ENCODE measurements at places on chromosomes 12 and 14.

DNA sequence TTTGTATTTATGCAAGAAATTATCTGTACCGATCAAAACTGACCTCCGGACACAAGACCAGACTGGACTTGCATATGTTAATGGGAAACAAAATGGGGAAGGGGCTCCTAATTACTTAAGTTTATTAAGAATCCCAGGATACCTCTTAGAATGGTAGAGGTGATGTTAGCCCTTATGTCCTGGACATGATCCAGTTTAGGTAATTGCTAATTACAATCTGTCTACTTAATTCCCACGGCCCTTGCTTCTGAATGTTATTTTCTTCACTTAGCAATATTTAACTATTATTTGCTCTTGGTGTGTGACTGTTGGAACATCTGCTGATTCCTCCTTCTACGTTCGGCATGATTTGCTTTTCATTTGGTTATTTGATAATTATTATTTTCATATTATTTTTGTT lies 644.0 kb downstream of the DIO2 start:
- DNase-seq, result no peak

- DNase-seq, result no peak
These were observed at the start of gene GSC for GRCh38 chr14:94769391-94770250. Gene GSC (minus strand): TSS chr14:94770113. CDS start chr14:94770015, 98 bp downstream.

DNA sequence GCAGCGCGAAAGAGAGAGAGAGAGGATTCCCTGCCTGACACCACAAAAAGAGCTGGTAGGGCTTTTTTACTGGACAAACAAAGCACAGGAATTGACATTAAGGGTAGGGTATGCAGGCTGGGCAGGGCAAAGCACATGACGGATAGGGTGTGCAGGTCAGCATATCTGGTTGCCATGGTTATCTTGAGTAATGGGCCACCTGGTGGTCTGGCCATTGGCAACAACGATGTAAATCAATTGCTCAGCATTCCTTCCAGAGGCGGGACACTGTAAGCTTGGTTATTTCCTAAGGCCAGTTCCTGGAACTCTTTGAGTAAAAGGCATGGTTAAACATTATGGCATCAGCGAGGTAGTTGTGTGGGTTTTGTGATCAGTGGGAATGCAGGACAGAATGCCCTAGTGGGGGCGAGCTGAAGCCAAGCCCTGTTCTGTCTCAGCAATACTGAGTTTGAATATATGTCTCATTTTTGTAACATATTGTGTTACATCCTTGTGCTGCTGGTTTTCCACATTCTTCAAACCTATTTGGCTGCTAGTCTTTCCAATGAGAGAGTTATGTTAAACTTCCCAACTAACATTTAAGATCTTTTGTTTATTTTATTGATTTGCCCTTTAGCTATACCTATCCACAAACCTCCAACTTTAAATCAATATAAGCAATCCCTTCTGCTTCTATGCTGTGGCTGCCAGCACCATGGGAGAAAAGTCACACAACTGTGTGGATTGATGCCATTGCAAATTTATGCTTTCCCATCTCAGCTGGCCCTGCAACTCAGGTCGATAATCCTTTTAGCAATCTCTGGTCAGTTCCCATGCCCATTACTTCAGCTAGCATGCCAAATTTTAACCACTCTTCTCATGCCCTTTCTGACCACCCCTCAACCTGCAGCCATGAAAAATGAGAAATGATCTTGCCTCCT lies 396.7 kb upstream of the PDE3A start:
- DNase-seq, result no peak

- DNase-seq, result no peak
These were observed 146.1 kb downstream of the SSPN start for GRCh38 chr12:26341491-26341890.

DNA sequence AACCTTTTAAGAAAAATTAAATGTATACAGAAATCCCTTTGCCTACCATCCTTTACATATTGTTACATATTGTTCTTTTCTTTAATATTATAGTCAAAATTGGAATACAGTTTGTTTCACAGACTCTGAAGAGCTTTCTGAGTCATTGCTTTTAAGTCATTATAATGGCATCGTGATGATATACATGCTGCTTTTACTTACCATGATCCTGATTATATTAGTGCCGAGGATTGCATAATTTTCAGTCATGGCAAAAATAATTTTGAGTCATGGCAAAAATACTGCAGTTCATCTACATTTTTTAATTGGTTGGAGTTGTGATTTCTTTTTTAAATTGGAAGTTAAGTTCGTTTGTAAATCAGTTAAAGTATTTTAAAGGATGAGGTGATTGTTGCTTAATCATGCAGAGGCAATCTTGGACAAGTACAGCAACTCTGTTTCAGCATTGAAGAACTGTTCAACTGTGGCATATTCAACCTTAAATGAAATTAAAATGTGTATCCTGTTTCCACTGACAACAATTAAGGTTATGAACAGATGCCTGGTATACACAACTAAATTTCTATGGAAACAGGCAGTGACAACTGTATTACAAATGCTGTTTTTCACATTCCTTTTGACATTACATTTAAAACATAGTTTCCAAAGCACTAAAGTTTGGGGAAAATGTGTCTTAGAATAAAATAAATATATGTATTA lies 142.3 kb downstream of the PCNX1 start:
- DNase-seq, result no peak

- no peak for DNase-seq
These were observed 99.6 kb downstream of the ANO6 start for GRCh38 chr12:45315462-45315861.

DNA sequence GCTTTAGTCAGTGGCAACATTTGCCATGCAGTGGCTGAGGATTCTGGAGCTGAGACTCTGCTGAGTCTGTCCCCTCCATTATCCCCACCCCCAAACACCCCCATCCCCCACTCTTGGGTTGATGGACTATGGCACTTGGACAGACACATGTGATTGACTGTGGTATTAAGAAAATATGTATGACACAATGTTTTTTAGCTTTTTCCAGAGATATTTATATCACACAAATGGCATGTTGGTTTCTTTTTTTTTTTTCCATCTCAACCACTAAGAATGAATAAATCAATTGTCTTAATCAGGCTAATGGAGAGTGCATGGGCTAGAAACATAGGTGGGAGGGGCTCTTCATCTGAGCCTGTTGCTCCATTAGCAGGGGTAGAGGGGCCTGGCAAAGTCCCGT lies 30.7 kb upstream of the MAP1LC3B2 start:
- DNase-seq, result no peak

GRCh38 chr14:98692832-98693231 lies 579.2 kb downstream of the BCL11B start:
- no peak for DNase-seq

DNA sequence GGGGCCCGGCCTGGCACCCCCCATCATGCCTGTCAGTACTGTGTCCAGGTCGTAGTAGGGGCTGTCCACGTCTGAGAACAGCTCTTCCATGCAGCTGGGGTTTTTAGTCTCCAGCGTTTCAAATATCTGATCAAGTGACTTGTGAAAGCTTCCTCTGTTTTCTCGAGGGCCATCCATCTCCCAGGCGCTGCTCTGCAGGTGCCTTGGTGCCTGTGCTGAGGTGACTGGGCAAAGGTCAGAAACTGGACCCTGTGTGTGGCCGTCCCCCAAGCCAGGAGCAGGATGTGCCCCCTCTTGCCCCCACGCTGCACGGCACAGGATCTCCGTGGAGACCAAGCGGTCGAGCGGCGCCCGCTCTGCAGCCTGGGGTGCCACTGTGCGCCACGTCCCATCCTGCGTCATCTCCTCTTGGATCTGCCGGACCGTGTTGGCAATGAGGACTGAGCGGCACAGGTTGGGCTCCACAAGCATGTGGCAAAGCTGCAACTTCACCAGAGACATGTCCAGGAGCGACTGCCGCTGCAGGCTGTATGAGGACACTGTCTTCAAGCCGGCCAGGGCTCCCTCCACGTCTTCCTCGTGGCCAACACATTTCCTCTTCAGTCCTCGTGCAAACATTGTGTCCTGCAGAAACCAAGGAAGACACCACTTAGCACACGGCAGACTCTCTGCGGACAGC lies 9.4 kb downstream of the CDCA4 start:
- no peak for DNase-seq

DNA sequence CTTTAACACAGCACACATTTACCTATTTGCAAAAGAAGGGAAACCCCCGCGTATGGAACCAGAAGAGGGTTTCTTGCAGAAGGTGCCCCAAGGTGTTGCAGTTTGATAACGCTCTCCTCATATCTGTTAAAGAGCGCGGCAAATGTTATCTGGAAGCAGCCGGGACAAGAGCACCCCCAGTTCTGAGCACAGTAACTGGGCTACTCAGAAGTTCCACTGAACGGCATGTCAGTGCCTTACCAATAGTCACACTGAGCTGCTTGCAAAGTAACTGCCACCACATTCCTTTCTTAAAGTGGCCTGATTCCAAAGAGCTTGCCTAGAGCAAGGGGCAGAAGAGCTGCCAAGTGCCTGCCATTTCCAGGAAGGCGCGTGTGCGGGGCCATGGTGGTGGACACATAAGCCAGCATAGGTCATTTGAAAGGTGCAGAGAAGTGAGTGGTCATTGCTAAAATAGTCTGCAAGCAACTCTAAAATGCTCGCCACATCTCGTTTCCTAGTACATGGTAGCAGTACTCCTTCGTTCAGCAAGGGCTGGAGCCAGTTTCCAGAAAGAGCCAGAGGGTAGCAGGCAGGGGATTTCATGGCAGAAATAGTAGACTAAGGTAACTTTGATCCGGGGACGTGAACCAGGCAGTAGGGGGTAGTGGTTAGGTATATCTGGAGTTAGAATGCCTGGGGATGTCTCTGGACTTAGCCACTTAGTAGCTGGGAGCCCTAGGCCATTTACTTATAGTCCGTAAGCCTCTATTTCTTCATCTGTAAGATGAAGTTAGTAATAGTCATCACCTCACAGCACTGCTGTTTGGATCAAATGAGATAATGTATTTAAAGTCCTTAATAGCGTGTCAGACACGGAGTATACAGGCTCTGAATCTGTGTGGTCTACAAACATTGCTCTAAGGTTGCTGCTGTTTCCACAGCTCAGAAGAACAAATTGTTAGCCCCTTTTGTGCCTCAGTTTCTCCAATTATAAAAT lies 37.6 kb downstream of the SPTB start:
- DNase-seq, result no peak

DNA sequence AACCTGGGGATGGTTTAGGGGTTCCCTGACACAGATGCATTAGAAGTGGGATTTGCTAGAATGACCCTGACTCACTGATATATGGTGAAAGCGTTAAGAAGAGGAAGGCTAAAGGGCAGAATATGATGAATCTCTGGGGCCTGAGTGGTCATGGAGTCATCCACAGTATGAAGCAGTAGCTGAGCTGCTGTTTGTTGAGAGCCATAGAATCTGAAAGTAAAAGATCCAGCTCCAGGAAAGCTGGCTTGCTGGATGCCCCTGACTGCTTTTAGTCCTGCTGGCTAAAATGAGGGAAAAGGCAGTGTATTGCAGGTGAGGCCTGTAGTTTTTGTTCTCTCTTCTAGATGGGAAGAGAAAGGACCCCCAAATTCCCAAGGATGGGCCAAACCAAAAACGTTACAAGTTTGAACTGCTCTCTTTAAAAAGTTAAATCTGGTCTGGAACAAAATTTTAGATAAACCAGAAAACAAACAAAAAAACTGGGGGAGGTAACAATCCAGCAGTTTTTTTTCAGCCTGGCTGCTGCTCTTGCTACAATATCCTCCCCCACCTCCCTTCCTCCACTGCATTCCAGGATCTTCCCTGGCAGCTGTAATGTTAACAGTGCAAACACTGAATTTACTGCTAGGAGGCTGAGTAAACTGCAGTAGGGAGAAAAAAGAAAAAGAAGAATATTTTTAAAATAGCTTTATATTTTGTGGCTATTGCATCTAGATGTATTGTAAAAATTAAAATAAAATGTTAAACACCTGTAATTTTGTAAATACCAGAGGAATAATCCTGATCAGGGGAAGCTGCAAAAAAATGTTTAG lies 16.5 kb downstream of the SEL1L start:
- no peak for DNase-seq

DNA sequence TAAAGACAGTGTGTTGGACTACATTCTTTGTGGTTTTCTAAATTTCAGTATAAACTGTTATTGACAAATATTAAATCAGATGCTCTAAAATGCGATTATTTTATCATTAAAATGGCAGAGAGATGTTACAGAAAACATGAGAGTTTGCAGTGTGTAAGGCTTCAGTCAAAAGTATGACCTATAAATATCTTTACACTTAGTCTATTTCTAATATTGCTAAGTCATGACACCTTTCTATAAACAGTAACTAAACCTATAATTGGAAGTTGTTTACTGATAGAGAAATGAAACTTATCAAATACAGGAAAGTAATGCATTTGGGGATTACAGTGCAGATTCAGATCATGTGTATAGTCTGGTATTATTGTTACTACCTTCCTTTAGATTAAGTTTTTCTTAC lies 68.9 kb upstream of the YARS2 start:
- no peak for DNase-seq

- DNase-seq, result no peak
These were observed 107.9 kb upstream of the ESRRB start for GRCh38 chr14:76268047-76268431.

GRCh38 chr12:94957006-94957405 lies 46.5 kb downstream of the NDUFA12 start:
- DNase-seq, result no peak

DNA sequence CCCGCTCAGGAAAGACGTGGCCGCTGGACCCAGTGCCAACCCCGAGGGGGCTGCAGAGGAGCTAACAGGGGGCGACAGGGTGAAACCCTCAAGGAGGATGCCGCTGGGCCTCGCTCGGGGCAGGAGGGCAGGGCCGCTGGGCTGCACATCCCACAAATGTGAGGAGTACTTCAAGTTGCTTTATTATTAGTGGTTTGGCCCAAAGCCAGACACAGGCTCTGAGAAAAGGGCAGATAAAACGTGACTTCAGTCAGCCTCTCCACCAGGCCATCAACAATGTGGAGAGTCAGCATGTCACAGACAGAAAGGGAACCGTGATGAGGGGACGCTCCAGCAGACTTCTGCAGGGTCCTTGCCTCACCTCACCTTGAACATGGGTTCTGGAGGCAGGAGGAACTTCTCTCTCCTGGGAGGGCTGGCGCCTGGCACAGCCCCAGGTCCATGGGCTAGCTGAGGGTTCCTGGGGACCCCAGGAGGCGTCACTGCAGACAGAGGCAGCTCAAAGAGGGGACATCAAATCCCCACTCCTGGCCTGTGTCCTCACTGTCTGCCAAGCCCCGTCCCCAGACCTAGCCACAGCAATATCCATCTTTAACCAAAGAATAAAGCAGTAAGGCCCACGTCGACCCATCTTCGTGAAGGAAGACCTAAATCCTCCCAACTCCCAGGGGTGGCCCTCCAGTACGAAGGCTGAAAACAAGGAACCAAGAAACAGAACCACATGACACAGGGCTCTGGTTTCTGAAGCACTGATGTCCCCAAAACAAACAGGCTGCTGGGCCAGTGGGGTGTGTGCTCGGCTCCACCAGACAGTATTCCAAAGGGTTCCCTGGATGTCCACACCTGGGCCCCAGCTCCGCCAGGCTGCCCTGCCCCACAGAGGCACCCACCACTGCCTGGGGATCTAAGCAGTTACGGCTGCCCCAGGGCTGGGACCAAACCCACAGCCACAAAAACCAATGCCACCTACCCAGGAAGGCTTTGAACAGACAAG lies 35.1 kb downstream of the CCDC85C start:
- no peak for DNase-seq

- DNase-seq, result no peak
These were observed 4.0 kb downstream of the FGF6 start for GRCh38 chr12:4441355-4442335.

All from SK-N-MC (cell line).